ENCODE measurements at places on chromosomes 2 and 18.
A peak's percentile ranks its signal among the peaks of the same experiment; 100 is the strongest.

DNA sequence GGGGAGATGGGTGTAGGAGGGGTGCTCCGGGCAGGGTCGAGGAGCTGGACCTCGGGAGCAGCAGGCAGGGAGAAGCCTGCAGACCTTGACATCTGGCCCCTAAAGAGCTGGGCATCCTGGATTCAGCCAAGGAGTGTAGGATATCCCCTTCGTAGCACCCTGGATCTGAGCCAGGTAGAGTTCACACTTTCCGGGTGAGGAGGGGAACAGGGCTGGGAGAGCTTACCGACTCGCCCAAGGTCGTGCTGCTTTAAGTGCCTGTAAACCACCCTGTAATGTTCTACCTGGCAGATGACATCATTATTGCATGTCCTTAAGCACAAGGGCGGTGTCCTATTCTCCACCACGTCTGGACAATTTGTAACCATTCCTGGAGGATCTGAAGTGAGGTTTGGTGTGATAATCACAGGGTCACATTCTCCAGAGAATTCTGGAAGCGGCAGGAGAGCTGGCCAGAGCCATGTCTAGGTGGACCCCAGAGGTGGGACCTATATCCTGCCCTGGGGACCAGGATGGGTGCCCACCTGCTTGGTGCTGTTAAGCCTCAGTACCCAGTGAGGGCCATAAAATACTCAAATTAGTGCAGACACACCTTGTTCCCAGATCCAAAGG, 14.6 kb downstream of the ITM2C start:
- H3K27ac ChIP-seq: no peak overlapping the region
- no peaks in the 10 kb centered on the region for H3K36me3 ChIP-seq
- H3K4me1 ChIP-seq: peaks cover 25% of the 10 kb centered on the region
- DNase-seq: no peak

DNA sequence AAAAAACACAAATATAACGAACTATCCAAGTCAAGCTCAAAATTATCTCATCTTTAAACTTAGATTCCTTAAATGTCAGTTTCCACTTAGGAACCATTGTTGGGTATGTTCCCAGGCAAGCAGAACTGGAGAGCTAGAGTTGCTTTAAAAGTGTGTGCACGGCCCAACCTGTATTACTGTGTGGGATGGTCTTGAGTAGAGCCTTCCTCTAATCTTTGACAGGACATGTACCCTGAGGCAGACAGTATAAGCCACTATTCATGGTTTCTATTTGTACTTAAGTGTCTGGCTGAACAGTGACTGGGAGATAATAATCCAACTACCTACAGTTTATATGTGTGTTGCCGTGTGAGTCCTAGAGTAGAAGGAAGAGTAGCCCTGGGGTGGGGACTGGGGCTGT, 239.7 kb downstream of the GPD2 start:
- DNase-seq: no peak
- no peaks in the 10 kb centered on the region for H3K36me3 ChIP-seq
- H3K4me1 ChIP-seq: no peaks in the 10 kb centered on the region
- H3K27me3 ChIP-seq: no peaks in the 10 kb centered on the region
- H3K27ac ChIP-seq: no peak overlapping the region

DNA sequence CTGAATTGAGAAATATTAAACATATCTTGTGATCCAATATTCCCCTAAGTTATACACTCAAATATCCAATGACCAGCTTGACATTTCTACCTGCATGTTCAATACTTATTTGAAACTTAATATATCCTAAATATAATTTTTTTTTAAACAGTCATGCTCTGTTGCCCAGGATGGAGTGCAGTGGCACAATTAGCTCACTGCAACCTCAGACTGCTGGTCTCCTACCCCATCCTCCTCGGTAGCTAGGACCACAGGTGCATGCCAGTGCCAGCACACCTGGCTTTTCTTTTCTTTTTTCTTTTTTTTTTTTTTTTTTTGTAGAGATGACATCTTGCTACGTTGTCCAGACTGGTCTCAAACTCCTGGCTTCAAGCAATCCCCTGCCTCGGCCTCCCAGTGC, 4.2 kb downstream of the KYNU start:
- H3K27me3 ChIP-seq: no peaks in the 10 kb centered on the region
- DNase-seq: peak; percentile 9
- peaks cover 27% of the 10 kb centered on the region for H3K4me1 ChIP-seq
- H3K36me3 ChIP-seq: no peaks in the 10 kb centered on the region

DNA sequence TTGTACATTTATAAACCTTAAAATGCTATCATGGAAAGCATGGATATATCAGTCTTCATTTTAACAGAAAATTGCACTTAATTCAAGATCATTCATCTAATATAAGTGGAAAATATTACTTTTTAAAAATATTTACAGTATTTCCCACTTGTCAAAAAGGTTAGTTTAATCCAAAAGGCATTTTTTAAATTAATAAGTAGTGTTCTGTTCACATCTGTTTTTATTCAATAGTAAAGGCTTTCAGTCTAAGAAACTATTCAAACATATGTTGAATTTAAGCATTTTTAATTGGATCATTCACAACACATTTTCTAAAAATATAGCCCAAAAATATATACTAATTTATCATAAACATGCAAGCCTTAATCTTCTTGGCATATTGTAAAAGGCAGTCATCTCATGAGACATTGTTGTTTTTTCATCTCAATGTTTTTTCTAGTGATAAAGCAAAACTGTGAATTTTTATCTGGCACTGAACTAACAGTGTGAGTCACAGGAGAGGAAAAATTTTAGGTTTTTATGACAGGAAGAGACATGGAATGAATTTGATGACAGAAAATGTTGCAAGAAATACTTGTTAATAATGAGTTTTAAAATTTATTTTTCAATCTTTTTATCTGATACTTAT, 1642.5 kb upstream of the TMEFF2 start:
- no peak for DNase-seq
- no peak overlapping the region for H3K27ac ChIP-seq

DNA sequence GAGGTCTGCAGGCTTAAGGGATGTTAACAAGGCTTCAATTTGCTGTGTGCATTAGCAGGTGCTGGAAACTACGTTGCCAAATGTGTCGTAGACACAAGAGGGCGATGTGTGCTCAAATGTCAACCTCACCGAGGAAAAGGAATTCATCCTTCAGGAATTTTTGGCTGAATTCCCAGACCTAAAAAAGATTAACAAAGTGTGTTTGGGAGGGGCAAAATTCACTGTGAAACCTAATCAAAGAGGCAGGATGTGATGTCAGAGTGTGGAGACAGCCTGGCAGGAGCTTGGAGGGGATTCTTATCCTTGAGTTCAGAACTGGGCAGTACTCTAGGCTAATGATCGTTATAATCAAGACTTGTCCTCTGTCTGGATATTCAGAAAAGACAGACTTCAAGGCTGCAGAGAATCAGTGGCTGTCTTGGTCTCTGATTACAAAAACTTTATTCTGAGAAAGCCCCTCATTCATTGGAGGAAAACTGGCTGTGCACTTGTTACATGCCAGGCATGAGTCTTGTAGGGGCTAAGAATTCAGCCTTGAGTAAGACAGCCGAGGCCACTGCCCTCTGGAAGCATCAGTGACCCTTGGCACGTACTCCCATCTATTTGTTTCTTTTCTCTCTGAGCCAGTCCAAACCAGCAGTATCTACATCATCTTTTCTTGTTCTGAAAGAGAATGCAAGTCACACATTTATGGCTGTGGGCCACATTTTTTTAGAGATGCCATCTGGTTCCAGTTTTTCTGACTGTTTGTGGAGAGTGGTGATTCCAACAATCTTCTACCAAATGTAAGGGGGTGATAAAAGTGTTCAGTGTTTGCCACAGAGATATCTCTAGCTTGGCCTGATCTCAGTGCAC, 18.7 kb upstream of the SCYGR1 start:
- H3K36me3 ChIP-seq: no peaks in the 10 kb centered on the region
- no peak overlapping the region for H3K27ac ChIP-seq
- no peaks in the 10 kb centered on the region for H3K4me1 ChIP-seq
- DNase-seq: peak; percentile 47

GRCh38 chr2:230985519-230986231, 10.2 kb upstream of the SPATA3 start:
- no peak for DNase-seq
- no peaks in the 10 kb centered on the region for H3K36me3 ChIP-seq
- peaks cover 10% of the 10 kb centered on the region for H3K4me1 ChIP-seq
- no peaks in the 10 kb centered on the region for H3K27me3 ChIP-seq
- no peak overlapping the region for H3K27ac ChIP-seq
- no peak overlapping the region for H3K4me3 ChIP-seq

DNA sequence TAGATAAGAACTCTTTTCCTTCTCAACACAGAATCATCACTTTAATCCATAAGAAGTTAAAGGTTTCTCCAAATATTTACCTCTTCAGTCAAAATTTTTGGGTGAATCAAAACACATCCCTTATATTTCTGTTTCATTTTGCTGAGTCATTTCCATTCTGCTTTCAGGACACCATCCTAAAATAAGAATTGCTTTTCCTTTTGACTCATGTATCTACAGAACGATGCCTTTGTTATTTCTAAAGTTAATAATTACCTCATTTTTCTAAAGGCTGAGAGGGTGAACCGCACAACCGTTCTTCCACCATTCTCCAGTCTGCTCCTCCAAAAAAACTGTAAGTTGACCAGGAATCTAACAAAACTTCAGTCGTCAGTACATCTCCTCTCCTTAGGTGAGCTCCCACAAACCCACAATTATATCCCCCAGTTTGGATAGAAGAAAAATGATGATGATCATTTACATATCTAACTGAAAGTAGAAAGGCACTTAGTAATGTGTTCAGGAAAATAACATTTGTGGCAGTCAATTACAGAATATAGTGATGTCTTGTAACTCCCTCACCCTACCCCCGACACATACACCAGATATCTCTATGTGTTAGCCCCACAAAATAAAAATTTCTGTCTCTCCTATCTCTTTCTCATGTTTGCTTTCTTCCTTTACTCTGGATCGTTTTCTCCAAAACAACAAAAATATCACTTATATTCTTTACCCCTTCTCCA, 162.5 kb downstream of the RAD51AP2 start:
- no peak overlapping the region for H3K4me3 ChIP-seq
- no peak overlapping the region for H3K27ac ChIP-seq
- H3K4me1 ChIP-seq: no peaks in the 10 kb centered on the region
- no peak for DNase-seq
- H3K36me3 ChIP-seq: no peaks in the 10 kb centered on the region
- no peaks in the 10 kb centered on the region for H3K27me3 ChIP-seq

GRCh38 chr2:81196383-81196851, 891.9 kb upstream of the LRRTM1 start:
- no peak overlapping the region for H3K27ac ChIP-seq
- DNase-seq: no peak
- no peaks in the 10 kb centered on the region for H3K4me1 ChIP-seq
- no peaks in the 10 kb centered on the region for H3K36me3 ChIP-seq
- no peak overlapping the region for H3K4me3 ChIP-seq

- H3K27ac ChIP-seq: no peak overlapping the region
- DNase-seq: peak; percentile 74
- no peaks in the 10 kb centered on the region for H3K4me1 ChIP-seq
- H3K4me3 ChIP-seq: no peak overlapping the region
- no peaks in the 10 kb centered on the region for H3K36me3 ChIP-seq
These were observed 927.0 kb upstream of the CRIM1 start for GRCh38 chr2:35428548-35428947.

GRCh38 chr18:77037567-77037966, 95.0 kb downstream of the MBP start:
- H3K4me1 ChIP-seq: peaks cover 49% of the 10 kb centered on the region
- no peaks in the 10 kb centered on the region for H3K27me3 ChIP-seq
- no peak overlapping the region for H3K27ac ChIP-seq
- peaks cover 8% of the 10 kb centered on the region for H3K36me3 ChIP-seq

DNA sequence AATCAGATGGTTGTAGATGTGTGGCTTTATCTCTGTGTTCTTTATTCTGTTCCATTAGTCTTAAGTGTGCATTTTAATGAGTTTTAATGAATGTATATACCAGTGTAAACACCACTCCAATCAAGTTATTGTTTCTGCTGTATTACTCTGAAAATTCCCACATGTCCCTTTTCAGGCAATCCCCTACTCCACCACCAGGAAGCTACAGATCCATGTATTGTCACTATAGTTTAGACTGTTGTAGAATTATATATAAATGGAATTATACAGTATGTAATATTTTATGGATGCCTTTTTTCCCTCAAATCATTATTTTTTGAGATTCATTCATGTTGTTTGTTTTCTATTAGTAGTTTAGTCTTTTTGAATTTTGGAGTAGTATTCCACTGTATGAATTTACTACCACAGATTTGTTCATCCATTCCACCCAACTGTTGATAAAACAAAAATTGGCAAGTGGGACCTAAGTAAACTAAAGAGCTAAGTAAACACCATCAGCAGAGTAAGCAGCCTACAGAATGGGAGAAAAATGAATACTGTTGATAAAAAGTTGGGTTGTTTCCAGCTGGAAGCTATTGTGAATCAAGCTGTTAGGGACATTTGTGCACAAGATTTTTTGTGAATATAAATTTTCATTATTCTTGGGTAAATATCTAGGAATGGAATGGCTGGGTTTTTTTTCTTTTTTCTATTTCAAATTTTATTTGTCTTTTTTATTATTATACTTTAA, 262.0 kb downstream of the CAMKMT start:
- no peak overlapping the region for H3K27ac ChIP-seq
- DNase-seq: peak; percentile 33
- no peaks in the 10 kb centered on the region for H3K4me1 ChIP-seq
- no peaks in the 10 kb centered on the region for H3K36me3 ChIP-seq
- no peak overlapping the region for H3K4me3 ChIP-seq
- H3K27me3 ChIP-seq: no peaks in the 10 kb centered on the region

GRCh38 chr2:138185827-138186226, 221.6 kb downstream of the HNMT start:
- H3K27me3 ChIP-seq: no peaks in the 10 kb centered on the region
- no peak overlapping the region for H3K27ac ChIP-seq
- H3K36me3 ChIP-seq: no peaks in the 10 kb centered on the region
- H3K4me3 ChIP-seq: no peak overlapping the region

GRCh38 chr2:65370387-65371073, 61.9 kb downstream of the SPRED2 start:
- H3K27ac ChIP-seq: no peak overlapping the region
- no peaks in the 10 kb centered on the region for H3K36me3 ChIP-seq
- DNase-seq: peak; percentile 85
- H3K27me3 ChIP-seq: no peaks in the 10 kb centered on the region

DNA sequence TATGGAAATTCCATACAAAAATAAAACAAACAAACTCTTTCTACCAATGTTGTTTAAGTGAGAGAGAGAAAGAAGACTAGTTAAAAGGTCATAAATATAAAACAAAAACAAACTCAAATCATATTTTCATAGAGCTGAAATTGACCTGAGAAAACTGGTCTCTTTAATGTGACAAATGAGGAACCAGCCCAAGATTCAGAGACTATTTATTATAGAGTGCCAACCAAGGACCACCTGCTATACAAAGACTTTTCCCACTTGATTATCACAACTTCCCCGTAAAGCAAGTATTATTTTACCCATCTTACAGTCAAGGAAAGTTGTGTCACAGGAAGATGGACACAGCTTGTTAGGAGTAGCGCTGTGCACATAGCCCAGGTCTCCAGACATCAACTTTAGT, 13.3 kb downstream of the ANKRD44 start:
- peak overlapping the region; percentile 94 for H3K27ac ChIP-seq
- peaks cover 30% of the 10 kb centered on the region for H3K36me3 ChIP-seq
- H3K4me3 ChIP-seq: peak overlapping the region; percentile 48
- H3K27me3 ChIP-seq: no peaks in the 10 kb centered on the region

GRCh38 chr2:65661980-65662653, 229.7 kb upstream of the SPRED2 start:
- no peaks in the 10 kb centered on the region for H3K4me1 ChIP-seq
- no peak overlapping the region for H3K4me3 ChIP-seq
- 0 out of 2 replicates have a peak, but pooled peaks cover 2% of the 10 kb centered on the region for H3K27me3 ChIP-seq
- no peak overlapping the region for H3K27ac ChIP-seq
- DNase-seq: no peak
- no peaks in the 10 kb centered on the region for H3K36me3 ChIP-seq

- no peak overlapping the region for H3K27ac ChIP-seq
- no peaks in the 10 kb centered on the region for H3K36me3 ChIP-seq
- no peak for DNase-seq
- no peaks in the 10 kb centered on the region for H3K4me1 ChIP-seq
- H3K4me3 ChIP-seq: no peak overlapping the region
- H3K27me3 ChIP-seq: 0 out of 2 replicates have a peak, but pooled peaks cover 4% of the 10 kb centered on the region
These were observed 9.9 kb downstream of the LIMS2 start for GRCh38 chr2:127665267-127665893.

All from Karpas-422 (cell line).